Stimulated activated CD8-positive, alpha-beta memory T cell treated with anti-CD3 and anti-CD28 coated beads, Interleukin-4, amount 100 ng/mL, for 1 hour (primary cell): ENCODE measurements at places on chromosomes 13 and 19.
A peak's percentile ranks its signal among the peaks of the same experiment; 100 is the strongest.

GRCh38 chr13:76619631-76620030, 266.6 kb downstream of the KCTD12 start:
- no peak for DNase-seq

DNA sequence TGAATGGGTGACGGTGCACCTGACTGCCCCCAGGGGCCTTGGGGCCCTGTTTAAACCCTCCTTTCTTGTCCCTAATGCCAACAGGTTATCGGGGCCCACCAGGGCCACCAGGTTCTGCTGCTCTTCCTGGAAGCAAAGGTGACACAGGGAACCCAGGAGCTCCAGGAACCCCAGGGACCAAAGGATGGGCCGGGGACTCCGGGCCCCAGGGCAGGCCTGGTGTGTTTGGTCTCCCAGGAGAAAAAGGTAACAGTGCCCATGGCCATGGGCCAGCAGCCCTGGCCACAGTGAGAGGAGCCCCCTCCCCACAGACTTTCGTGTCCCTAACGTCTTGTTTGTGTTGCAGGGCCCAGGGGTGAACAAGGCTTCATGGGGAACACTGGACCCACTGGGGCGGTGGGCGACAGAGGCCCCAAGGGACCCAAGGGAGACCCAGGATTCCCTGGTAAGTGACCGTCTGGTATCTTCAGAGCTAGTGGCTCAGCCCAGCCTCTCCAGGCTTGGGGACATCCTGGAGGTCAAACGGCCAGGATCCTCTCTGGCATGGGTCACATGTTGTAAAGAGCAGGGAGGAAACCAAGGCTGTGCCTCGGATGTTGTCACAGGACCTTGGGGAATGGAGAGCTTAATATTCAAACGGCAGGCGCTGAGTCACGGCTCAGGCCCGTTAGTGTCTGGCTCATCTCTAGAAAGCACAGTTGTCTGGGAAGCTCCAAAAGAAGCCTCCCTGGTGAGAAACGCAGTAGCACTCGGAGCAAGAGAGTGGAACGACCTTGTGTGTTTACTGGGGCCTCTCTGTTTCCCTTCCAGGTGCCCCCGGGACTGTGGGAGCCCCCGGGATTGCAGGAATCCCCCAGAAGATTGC, 58.3 kb downstream of the RAB20 start:
- no peak for DNase-seq

DNA sequence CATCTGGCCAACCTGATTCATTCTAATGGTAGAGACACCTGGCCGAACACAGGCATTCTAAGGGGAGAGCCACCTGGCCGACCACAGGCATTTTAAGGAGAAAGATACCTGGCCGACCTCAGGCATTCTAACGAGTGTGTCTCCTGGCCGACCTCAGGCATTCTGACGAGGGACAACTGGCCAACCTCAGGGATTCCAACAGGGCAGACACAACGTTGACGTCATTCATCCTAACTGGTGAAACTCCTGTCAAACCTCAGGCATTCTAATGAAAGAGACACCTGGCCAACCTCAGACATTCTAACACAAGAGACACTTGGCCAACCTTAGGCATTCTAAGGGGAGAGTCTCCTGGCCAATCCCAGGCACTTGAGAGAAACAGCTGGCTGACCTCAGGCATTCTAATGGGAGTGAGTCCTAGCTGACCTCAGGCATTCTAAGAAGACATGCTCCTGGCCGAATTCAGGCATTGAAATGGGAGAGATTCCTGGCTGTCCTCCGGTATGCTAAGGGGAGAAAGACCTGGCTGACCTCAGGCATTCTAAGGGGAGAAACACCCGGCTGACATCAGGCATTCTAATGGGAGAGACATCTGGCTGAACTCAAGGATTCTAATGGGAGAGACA, 1352.5 kb downstream of the UQCRFS1 start:
- DNase-seq: no peak

- no peak for DNase-seq
Observed at GRCh38 chr13:40318366-40318765, 348.1 kb downstream of the FOXO1 start.

- no peak for DNase-seq
Observed at GRCh38 chr19:41577833-41578232, 1.9 kb downstream of the CEACAM21 start.

DNA sequence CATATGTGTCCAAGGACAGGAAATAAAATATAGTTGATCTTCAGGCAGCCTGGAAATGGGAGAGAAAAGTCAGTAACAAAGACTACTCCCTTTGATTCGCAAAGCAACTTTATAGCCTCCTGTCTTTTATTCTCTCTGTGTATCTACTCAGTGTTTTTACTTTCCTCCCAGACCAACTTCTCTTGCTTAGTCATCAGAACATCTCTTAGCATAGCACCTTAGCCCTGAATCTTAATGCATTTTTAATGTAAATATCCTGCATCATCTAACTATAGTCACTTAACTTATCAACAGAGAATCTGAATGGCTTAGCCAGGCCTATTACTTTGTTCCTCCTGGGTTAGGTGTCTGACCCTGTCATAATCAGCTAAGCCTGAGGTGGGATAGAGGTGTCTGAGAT, 238.2 kb downstream of the MAB21L1 start:
- DNase-seq: no peak

DNA sequence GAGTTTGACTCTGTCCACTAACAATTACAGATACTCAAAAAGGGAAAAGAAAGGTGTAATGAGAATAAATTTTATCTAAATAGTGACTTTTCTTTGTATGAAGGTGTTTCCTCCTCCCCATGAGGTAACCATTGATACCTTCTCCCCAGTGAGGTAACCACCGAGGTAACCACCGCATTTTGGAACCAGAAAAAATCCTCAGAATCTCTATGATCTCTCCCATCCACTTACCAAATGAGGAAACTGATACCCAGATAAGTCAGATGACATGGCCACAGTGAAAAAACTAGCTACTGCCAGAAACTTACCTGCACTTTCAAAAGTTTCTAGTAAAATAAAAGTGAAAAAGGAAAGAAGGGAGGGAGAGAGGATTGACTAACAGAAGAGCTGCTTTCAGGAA, 124.0 kb upstream of the FNDC3A start:
- no peak for DNase-seq

DNA sequence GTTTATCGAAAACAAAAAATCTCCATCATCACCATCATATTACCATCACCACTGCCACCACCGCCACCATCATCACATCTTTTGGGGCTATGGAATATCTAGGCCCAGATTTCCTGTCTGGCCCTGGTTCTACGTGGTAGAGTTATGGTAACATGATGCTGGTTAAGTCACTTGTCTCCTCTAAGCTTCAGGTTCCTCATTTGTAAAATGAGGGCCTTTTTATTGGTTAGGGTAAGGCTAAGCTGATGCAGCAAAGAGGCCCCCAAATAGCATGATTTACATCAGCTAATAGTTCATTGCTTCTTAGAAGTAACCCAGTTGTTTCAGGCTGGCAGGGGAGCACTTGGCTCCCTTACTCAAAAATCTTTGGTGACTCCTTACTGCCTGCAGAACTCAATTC, 37.9 kb downstream of the PCDH8 start:
- no peak for DNase-seq

GRCh38 chr13:112330479-112331381, 45.4 kb upstream of the SPACA7 start:
- no peak for DNase-seq

- DNase-seq: no peak
Observed at GRCh38 chr19:30349131-30349730, 23.0 kb upstream of the ZNF536 start.

DNA sequence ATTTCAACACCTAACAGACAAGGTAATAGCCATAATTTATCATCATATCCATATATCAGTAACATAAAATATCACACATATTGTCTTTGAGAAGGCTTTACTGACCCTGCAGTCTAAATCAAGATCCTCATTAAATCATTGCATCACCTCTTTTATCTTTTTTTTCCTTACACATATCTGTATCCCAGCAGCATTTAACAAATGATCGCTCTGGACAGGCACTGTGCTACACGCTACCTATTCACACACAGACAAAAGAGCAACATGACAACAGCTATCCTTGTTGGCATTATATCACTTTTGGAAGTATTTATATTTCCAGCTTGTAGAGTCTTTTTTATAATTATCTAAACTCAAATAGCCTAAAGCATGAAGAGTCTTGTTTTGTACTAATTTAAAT, 73.3 kb upstream of the NBEA start:
- DNase-seq: no peak

DNA sequence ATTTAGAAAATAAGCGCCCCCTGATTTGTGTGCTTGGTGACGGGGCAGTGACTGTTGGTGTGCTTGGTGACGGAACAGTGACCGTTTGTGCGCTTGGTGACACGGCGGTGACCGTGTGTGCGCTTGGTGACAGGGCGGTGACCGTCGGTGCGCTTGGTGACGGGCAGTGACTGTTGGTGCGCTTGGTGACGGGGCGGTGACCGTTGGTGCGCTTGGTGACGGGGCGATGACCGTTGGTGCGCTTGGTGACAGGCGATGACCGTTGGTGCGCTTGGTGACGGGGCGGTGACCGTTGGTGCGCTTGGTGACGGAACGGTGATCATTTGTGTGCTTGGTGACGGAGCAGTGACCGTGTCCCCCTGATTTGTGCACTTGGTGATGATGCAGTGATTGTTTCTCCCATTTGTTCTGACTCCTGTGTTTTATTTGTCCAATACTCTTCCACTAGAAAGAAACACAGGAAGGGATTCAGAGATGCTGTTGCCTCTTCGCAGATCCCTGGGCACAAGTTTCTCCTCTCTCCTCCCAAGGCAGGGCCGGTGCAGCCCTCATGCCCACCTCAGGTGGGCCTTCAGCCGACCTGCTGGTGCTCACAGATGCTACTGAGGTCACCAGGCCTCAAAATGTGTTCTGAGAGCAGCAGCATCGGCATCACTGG, 128.3 kb downstream of the ATP11A start:
- no peak for DNase-seq

- DNase-seq: no peak
Observed at GRCh38 chr13:114275304-114275703, 6.1 kb upstream of the UPF3A start.

GRCh38 chr13:109418111-109418510, 368.3 kb downstream of the IRS2 start:
- DNase-seq: no peak

DNA sequence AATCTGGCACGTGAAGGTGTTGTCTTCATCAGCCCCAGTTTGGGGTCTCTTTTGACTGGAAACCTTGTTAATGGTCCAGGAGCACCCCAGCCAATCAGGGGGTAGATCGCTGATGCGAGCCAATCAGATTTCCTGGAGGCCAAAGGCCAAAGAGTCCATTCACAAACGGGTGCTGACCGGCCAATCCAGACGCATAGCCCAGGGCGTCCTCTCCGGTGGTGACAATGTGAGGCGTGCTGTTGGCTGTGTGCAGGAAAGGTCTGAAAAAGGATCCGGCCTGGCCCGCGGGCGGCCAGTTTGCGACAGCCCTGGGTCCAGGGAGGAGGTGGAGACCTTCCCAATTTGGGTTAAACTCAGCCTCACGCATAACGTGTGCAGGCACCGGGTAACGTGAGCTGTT, 3.1 kb downstream of the MAST3 start:
- no peak for DNase-seq

GRCh38 chr19:30557212-30557611, 185.0 kb downstream of the ZNF536 start:
- no peak for DNase-seq

DNA sequence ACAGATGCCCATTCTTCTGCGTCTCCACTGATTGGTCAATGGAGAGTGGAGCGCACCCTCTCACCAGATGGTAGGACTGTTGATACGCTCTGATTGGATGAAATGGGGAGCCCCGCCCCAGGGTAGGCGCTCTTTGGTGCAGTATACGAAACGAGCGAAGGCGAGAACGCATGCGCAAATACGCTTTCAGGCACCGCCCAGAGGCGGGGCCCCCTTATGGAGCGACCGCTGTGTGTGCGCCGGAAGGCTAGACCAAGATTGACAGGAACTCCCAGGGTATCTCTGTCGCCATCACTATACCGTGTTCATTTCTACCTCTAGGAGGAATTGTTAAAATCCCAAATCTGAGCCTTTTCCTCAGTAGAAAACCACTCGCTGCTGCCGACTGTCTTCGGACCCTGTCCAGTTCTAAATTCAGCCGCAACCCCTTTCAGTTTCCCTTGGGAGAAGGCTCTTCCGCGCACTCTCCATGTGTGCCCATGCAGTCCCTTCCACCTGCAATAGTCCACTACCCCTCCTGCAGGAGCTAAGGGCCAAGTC, 720 bp upstream of the HNRNPL start:
- peak; percentile 92 for DNase-seq

DNA sequence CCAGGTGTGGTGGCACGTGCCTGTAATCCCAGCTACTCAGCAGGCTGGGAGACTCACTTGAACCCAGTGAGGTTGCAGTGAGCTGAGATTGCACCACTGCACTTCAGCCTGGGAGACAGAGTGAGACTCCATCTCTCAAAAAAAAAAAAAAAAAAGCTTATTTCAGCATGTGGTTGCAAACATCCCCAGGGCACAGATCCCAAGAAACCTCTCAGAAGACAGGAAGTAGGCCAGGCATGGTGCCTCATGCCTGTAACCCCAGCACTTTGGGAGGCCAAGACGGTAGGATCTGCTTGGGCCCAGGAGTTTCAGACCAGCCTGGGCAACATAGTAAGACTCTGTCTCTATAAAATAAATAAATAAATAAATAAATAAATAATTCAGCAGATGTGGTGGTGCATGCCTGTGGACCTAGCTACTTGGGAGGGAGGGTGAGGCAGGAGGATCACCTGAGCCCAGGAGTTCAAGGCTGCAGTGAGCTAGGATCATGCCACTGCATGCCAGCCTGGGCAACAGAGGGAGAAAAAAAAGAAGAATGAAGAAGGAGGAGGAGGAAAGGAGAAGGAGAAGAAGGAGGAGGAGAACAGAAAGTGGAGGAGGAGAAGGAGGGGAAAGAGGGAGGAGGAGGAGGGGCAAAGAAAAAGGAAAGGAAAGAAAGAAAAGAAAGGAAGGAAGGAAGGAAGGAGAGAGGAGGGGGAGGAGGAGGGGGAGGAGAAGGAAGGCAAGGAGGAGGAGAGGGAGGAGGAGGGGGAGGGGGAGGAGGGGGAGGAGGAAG, 4.3 kb upstream of the LRRC8E start:
- DNase-seq: no peak

GRCh38 chr19:4046946-4047683, 19.6 kb downstream of the ZBTB7A start:
- DNase-seq: no peak

GRCh38 chr13:57629821-57630235, 1.7 kb upstream of the PCDH17 start:
- no peak for DNase-seq

DNA sequence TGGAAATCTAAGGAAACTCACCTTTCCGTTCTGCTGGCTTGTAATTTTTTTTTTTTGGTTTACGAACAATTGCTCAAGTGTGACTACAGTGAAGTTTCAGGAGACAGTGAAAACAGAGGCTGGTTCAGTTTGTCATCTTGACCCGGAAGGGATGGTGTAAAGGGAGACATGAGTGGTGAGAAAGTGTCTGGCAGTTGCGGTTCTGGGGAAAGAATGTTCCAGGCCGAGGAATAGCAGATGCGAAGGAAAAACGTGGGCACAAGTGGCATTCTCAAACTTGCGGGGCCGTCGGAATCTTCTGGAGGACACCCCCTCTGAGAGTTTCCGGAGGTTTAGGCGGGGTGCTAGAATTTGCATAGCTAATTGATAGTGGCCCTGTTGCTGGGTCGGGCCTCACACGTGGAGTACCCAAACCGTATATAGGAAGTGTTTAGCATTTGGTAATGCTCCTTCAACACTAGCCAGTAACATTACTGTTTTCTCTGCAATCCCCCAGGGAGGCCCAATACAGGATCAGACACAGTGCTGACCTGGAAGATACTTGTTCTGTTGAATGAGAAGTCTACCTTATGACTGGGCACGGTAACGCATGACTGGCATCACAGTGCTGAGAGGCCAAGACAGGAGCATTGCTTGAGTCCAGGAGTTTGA, 2.8 kb upstream of the TNFSF9 start:
- no peak for DNase-seq

- DNase-seq: no peak
Observed at GRCh38 chr19:56155124-56155687, 14.1 kb downstream of the ZNF444 start.
